T-helper 17 cell (primary cell): ENCODE measurements at places on chromosomes 2 and 18.

DNA sequence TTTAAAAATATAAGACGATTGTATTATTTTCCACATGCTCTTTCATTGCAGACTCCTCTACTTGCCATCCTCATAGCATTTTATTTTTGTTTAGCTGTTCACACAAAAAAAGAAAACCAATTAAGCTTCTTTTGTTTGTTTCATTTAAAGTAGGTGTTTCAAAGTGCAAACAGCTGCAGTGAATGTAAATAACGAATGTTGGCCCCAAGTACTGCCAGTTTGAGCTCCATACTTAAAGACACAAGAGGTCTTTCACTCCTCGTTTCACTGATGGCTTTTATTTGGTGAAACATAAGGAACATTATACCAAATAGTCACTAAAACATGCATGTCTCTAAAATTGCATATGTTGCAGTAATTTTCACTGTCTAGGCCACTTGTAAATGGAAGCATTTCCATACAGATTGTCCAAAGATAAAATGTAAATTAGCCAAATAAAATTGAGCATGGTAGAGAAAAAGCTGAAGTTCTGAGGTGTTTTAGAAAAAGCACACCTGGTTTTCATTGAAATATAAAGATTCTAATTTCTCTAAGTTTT lies 253.4 kb downstream of the TMX3 start:
- no peak for DNase-seq

- no peak for DNase-seq
These were observed 697.4 kb downstream of the CBLN2 start for GRCh38 chr18:71846716-71847115.

- DNase-seq = no peak
These were observed 136.7 kb downstream of the LAMA3 start for GRCh38 chr18:23825978-23826405.

- no peak for DNase-seq
These were observed 134.8 kb downstream of the EIPR1 start for GRCh38 chr2:3242747-3243369.

DNA sequence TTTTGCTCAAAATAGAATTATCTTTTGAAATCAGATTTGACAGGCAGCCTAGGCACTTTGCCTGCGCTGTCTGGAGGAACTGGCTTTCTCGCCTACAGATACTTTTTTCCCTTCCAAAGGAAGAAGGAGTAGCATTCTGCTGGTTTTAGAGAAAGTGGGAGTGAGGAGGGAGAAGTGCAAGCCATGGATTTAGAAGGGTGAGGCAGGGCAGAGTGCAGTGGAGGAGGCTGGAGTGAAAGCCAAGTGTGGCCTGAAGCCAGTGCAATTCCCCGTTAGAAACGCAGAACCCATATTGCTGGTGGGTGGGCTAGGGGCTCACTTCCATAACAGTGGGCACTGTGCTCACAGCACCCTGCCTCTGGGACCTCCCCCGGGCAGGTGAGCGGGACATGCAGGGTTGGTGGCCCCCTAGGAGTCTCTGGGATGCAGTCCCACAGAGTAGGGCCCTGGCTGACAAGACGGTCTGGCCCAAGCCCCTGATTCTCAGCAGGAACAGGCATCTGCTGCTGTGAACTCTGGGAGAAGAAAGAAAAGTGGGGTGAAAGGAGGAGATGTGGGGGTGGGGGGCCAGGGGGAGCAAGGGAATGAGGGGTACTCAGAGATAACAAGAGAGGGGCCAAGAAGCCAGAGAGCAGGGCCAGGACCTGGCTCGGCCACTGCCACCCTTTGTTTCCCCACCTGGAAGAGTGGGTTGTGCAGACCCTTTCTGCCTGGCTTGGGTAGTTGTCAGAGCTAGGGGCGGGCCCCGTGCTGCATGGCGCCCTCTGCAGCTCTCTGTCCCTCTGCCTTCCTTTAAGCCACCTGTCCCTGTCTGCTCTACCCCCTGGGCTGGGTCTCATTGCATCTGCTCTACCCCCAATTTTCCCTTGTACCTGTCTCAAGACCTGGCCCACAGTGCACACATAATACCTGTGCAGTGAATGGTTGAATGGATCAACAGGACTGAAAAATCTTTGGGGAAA lies 273.5 kb upstream of the HS6ST1 start:
- no peak for DNase-seq

DNA sequence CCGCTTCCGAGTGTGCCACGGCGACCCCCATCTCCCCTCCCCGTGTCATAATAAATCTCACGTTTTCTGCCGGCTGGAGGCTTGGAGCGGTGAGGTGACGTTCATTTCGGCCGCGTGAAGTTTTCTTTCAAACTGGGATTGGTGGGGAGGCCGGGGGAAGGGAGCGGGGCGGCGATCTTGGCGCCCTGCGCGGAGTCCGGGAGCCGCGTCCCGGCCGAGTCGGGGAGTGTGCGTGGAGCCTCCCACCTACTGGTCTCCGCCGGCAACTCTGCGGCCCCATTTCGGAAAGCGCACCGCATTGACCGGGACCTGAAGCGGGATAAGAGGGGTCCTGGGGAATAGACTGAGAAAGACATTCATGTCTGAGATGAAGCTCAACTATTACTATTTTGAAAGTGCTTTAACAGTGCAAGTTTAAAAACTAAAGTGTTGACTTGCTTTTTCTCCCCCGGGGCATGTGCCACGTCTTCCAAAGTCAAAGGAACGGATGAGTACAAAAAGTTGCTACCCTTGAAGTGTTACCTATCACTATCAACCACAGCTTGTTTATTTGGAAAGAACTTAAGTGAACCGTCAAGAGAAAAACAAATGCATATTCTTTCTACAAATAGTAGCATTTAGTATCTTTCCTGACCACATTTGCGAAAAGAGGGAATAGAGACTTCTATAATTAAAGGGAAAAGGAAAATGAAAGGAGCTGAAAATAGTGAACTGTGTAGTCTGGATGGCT lies 818 bp upstream of the IKZF2 start:
- no peak for DNase-seq

DNA sequence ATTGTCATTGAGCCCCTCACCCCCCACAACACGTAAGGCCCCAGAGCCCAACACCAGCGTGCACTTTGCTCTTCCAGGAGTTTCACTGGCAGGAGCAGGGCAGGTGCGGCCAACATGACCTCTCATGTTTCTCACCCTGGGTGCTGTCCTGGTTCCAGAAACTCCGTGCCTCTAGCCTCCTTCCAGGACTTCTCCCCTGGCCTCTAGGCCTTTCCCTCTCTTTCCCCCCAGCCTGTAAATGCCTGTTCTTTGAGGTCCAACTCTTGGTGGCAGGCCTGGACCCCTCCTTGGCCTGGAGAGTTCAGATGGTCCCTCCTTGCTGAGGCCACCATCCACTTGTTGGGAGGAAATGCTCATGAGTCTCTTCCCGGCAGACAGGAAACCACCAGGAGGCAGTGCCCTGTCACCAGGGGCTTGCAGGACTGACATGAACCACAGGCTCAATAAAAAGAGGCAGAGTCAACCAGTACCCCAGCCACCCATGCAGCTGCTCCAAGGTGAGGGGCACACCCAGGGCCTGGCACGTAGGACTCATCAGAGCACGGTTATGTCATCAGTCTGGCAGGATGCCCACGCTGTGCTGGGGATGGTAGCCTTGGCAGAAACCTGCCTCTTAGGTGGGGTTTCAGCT lies 1.5 kb downstream of the MALL start:
- DNase-seq = no peak

DNA sequence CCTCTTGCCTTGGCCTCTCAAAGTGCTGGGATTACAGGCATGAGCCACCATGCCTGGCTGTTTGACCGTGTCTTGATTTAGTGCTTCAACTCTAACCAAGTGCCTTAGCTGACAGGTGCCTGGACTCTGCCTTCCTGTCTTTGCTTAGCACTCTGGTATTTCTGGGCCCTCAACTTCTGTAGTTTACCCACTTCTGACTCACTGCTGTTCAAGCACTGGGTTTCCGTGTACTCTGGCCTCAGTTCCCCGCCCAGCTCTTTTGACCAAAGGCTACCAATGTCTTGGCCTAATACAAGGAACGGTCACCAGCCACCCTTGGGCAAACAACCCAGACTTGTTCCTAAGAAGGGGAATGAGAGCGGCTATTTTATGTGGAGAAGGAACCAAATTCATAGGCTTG lies 35.7 kb upstream of the CABLES1 start:
- DNase-seq = no peak

DNA sequence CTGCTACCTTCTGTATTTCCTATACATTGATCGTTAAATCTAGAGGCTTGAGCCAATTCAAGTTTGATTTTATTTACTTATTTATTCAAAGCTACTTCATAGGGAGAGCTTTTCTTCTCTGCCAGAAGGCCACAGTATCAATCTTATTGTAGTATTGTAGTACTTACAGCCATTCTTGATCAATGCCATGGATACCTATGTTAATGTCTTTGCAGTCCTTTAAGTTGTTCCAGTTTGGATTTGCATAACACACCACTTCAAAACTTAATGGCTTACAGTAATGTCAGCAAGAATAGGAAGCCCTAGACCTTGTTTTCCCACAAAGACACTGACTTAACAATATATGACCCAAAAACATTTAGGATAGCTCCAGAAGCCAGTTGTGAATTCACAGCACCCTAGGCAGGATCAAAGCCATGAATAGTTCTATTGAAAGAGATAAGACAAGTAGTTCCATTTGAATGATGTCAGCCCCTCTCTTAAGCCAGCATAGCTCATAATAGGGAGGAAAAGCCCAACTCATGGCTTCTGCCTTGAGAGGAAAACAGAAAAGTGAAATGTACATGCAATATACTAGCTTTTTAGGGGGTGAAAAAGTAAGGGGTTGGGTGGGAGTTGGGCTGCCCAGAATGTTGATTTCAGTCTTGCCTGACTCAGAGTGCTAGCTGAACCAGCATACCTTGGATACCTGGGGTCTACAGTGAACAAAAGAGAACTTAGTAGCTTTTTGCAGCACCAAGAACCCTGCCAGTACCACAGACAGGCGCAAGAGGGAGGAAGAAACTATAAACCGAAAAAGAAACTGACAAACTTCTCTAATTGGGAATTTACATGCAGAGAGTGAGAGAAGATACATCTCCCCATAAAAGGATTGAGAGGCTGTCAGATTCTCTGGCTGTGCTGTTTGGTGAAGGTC lies 101.4 kb downstream of the CAMKMT start:
- DNase-seq = no peak

DNA sequence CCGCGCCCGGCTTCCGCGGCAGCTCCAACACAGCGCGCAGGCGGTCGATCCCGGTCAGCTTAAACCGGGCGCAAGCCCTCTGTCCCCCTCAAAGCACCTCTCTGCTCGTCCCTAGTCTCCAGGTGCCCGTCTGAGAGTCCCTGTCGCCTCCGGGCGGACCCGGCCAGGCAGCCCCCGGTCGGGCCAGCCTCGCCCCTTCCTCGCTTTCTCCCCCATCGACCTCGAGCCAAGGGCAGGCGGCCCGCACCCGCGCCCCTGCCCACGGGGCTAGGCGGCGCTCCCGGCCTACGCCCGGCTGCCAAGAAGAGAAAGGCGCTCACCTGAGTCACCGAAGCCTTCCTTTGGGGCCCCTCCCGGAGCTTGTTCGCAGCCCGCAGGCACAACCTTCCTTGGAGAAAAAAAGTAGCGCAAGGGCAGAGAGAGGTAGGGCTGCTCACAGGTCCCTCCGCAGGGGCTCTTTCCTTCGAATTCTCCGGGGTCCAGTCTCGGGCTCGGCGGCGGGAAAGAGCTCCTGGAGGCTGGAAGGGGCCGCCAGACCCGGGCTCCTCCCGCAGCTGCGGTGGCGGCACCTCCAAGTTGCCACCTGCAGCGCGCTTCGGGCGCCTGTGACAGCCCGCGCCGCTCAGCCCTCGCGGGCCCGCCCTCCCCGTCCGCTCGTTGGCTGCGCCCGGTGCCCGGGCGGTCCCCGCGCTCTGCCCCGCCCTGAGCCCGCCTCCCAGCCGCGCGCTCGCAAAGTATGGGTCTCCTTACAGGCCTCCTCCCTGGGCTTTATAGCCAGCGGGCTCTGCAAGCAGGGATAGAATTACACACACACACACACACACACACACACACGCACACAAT lies 86.5 kb upstream of the EPB41L3 start:
- no peak for DNase-seq

DNA sequence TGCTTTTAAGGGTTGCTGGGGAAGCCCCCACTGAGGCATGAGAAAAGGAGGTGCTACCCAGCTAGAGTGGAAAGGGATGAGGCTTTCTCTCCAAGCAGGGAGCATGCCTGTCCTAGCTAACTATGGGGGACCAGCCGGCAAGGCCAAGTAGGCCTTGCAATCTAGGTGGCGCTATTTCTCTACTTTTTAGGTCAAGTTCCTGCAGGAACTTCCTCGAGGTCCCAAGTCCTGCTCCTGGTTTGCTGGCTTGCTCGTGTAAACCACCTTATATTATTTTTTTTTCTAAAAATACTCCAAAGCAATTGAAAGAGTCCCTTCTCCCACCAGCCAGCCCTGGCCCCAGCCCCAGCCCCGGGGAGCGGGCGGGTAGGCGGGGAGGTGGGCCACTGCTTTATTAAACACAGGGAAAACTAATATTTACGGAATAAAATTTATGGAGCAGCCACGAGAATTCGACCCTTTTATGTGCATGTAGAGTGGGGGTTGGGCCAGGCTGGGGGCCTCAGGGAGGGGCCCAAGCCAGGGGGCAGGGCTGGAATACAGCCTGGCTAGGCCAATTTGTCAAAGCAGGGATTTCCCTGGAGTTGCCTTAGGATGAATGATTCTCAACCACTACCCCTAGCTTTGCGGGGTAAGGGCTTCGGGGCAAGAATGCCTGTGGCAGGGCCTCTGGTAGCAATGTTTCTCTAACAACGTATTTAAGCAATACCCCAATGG lies 12.8 kb upstream of the IHH start:
- no peak for DNase-seq

DNA sequence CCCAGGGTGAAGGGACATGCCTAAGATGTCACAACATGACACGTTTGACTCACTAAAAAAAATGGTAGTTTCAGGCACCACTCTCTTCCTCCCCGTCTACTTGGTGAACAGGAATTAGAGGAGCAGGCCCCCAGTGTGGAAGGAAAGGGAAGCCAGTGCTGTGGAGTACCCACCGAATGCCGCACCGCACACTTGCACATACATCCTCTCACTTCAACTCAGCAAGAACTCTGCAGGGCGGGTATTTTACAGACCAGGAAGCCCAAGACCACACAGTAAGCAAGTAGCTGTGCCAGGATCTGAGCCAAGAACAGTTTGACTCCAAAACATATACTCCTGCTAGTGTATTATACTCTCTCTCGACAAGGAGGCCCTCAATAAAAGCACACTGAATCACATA lies 69.8 kb downstream of the BCL2 start:
- DNase-seq = no peak

- DNase-seq = no peak
These were observed 7.5 kb downstream of the RALBP1 start for GRCh38 chr18:9482790-9483189.

GRCh38 chr2:58357521-58357920 lies 116.4 kb upstream of the FANCL start:
- no peak for DNase-seq

DNA sequence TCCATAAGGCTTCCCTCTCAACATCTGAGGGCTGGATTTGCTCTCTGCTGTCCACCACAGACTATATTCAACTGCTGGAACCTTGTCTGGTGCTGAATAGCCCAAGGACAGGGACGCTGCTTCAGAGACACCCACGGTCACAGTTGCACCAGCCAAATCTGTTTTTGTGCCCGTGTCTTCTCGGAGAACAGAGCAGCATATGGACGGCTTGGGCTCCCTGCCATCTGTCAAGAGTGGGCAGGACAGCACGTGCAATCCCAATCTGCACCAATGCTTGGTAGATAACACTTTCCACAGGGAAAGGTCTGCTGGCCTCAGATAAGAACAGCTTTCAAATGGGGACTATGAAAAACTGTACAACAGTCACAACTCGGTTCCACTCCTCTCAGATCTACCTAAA lies 466.1 kb downstream of the TGIF1 start:
- no peak for DNase-seq
